Dermis blood vessel endothelial cell (primary cell): ENCODE measurements at places on chromosomes 5 and 9.

DNA sequence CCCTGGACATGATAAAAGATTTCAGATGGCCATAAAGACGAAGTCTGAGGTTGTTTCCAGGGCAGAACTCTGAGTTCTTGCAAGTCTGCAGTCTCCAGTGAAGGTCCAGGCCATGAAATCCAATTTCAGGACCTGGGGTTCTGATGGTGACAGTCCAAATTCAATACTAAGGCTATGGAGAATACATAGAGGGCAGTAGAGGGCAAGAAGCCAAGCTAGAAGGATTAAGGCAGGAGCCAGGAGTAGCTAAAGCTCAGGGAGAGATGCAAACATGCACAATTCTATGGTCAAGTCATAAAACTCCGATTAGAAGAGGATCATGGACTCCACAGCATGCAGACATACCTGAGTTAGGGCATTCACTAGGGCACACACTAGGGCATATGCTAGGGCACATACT, 11.4 kb downstream of the SLIT3 start:
- DNase-seq = no peak

DNA sequence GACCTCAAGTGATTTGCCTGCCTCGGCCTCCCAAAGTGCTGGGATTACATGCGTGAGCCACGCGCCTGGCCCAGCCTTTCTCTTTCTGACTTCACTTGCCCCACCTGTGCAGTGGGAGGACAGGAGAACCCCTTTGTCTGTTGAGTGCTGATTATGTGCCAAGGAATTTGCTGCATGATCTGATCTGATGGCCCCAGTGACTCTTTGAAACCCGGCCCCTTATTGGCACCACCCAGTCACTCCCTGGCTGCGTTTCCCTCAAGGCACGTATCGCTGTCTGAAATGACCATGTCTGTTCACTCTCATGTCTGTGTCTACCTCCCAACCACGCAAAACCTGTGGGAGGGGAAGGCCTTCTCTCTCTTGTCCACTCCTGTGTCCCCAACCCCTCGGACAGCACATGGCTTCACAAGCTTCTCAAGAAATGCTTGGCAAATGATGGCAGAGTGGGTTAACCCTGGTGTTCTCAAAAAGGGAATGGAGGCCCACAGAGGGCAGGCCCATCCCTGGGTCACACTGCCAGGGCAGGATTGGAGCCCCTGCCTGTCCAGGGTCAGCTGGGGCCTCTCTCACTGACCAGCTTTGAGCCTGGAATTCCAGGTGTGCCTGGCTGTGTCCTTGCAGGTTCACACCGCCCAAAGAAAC, 21.9 kb downstream of the NEK6 start:
- DNase-seq = peak; percentile 76

- peak; percentile 59 for DNase-seq
Observed at GRCh38 chr9:136784249-136784996, 6.7 kb upstream of the TMEM141 start.

DNA sequence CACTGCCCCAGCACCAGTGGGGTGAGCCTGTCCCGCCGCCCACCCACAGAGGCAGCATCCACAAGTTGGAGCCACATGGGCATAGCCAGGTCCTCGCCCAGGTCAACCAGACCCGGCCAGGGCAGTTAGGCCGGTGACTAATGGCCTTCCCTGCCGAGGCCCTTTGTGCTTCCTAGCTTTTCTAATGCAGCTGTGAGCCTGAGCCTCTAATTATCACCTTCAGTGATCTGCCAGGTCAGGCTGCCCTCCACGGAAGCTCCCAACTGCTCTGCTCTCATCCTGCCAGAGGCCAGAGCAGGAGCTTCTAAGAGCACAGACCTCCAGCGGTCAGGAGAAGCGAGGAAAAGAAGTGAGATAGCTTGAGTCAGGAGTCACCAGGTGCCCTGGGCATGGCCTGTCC, 87.1 kb upstream of the PPP1R26 start:
- no peak for DNase-seq

- no peak for DNase-seq
Observed at GRCh38 chr9:38724754-38725153, 4.8 kb upstream of the FAM240B start.

DNA sequence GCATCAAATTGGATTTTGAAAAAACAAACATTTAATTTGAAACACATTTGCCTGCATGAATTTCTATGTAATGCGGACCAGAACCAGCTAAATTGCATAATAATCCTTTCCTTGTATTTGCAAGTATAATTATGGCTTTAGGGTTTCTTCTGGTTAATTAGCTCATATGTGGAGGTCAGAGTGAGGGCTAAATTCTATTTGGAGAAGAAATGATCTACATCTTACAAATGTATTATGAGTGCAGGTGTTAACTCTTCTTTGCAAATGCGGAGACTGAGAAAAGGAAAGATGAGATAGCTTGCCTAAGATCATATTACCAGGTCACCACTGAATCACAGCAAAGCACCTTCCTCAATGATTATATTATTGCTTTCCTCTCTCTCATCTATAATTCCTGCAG, 194.7 kb downstream of the CDH9 start:
- DNase-seq = no peak

GRCh38 chr5:77841616-77842015, 65.5 kb upstream of the TBCA start:
- DNase-seq = no peak

DNA sequence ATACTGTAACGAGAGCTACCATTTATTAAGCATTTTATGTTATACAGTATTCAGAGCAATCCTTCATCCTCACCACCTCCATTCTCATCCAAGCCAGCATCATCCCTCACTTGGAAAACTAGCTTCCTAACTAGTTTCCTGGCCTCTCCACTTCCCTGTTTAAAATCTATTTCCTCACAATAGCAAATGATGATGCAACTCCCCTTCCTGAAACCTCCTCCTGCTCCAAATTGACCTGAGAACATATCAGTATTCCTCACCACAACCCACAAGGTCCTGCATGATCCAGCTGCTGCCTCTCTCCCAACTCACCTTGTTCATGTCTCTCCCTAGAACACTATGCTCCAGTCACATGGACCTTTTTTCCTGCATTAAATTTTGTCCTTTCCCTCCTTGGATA, 4.3 kb upstream of the SLC36A2 start:
- DNase-seq = no peak

- DNase-seq = no peak
Observed at GRCh38 chr5:110969502-110969901, 102.0 kb upstream of the TSLP start.

GRCh38 chr9:122016744-122017143, 76.4 kb downstream of the TTLL11 start:
- peak; percentile 41 for DNase-seq

- DNase-seq = no peak
Observed at GRCh38 chr5:169569513-169569912, 14.1 kb upstream of the SPDL1 start.

GRCh38 chr5:151016700-151017099, 3.7 kb upstream of the GPX3 start:
- DNase-seq = no peak

DNA sequence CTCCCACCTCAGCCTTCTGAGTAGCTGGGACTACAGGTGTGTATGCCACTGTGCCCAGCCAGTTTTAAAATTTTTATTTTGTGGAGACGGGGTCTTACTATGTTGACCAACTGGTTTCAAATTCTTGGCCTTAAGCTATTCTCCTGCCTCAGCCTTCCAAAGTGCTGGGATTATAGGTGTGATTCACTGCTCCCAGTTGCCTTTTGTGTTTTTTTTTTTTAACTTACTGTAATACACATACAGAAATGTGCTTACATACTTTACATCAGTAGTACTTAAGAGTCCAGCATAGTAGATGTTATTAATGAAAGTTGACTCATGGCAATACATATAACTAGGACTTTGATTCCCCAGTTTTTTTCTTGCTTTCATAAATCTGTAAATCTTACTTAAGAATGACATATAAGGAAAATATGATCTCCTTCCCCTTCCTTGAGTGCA, 4.7 kb downstream of the MAN2A1 start:
- peak; percentile 47 for DNase-seq

- no peak for DNase-seq
Observed at GRCh38 chr5:106797996-106798395, 872.7 kb downstream of the EFNA5 start.
